ENCODE measurements at places on chromosomes 2 and 18.
A peak's percentile ranks its signal among the peaks of the same experiment; 100 is the strongest.

- DNase-seq, result peak; percentile 84
Observed at GRCh38 chr18:51621113-51621863, 423.8 kb upstream of the MEX3C start.

DNA sequence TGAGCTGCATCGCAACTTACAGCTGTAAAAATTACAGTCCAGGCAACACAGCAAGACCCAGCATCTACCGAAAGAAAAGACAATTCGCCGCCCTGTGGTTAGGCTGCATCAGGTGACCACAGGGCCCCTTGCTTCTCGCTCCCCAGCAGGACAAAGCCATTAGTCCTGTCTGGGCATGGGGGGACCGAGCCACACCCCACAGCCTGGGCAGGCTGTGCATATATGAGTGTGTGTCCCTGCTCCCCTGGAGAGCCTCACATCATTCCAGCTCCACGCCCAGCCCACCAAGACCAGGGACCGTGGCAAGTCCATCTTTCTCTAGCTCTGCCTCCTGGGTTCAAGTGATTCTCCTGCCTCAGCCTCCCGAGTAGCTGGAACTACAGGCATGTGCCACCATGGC lies 33.9 kb downstream of the SNORC start:
- no peak for DNase-seq

- DNase-seq, result no peak
Observed at GRCh38 chr2:223010641-223011040, 41.3 kb upstream of the KCNE4 start.

DNA sequence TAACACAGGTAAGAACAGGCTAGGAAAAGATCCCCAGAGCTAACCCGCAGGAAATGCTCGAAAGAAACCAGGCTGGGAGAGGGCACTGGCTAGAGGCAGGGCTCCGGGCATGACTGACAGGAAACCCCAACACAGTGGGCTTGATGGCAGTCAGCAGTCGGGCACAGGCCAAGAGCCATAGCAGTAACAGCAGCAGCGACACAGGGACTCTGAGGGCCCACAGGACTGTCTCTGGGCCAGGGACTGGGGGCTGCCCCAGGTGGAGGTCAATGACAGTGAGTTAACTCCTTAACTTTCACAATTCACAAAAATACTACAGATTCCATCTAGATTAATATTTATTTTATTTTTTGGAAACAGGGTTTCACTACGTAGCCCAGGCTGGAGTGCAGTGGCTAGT lies 37.3 kb upstream of the ASPRV1 start:
- DNase-seq, result no peak

All from RPMI8226 (cell line).